Kidney (tissue), 22 donors: ENCODE measurements at places on chromosomes 3 and 15. TPM values are rescaled to one million over a fixed set of nuclear protein-coding genes. Genes with fewer than 3 reads are reported as not detected.

The ZDHHC23 gene
- total RNA-seq = 20.1 TPM

The FBXL22 gene
- total RNA-seq = 4.7 TPM

The MAN2C1 gene
- total RNA-seq = 246 TPM

The DUOX1 gene
- 1.6 TPM for total RNA-seq

The NANOGP8 gene
- 1.3 TPM for total RNA-seq

The AGBL1 gene
- not detected for total RNA-seq

The PRR20G gene
- not detected for total RNA-seq

The AEN gene
- total RNA-seq = 17.4 TPM

The SLC6A1 gene
- total RNA-seq = 2.1 TPM

The TAMM41 gene
- total RNA-seq = 19.4 TPM

The CCDC33 gene
- 0.63 TPM for total RNA-seq

The NRROS gene
- 11.6 TPM for total RNA-seq

The CA12 gene
- 237 TPM for total RNA-seq

The AHSG gene
- not detected for total RNA-seq

The ACKR2 gene
- 8.9 TPM for total RNA-seq
